T-helper 2 cell (primary cell): ENCODE measurements at places on chromosomes 4 and X.

DNA sequence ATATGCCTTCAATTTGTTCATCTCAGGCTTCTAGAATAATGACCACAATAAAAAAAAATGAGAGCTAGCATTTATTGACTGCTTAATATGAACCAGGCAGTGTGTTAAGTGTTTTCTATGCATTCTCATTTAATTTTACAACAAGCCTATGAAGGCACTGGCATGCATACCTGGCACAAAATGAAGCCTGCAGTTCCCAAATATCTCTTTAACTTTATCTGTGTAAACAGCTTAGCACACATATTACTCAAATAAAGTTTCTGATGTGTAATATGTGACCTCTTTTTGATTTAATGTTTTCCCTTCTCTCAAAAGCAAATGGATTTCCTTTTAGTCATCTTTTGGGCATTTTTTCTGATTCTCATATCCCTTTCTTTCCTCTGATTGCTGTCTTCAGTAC lies 671.8 kb downstream of the PCDH7 start:
- DNase-seq = no peak

DNA sequence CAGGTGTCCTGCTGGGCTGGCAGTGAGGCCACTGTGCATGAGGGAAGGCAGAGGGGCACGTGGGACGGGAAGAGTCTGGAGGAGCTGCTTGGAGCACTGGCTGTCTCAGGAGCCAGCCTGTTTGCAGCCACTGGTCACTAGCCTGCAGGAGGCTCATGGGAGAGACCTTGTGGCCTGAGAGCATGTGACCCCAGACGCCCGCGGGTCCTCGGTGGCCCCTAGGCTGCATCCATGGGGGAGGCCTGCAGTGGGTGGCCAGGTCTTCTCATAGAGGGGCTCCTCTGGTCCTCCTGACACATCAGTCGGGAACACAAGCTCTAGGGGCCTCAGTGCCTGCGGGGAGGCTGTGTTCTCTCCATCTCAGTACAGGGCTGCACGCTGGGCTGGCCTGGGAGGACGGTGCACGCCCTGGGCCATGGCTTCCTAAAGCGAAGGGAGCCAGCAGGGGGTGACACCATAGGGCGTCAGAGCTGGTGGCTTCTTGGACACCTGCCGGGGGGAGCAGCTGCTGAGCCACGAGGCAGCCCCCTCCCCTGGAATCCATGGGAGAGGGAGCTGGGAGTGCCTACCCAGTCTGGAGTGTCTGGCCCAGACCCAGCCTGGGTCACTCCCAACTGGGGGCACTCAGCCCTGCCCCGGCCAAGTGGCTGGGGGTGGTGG lies 12.3 kb downstream of the NAT8L start:
- DNase-seq = no peak

- DNase-seq = no peak
Observed at GRCh38 chr4:47222276-47222675, 190.9 kb downstream of the GABRB1 start.

- no peak for DNase-seq
Observed at GRCh38 chrX:100863326-100863864, 10.8 kb downstream of the NOX1 start.

DNA sequence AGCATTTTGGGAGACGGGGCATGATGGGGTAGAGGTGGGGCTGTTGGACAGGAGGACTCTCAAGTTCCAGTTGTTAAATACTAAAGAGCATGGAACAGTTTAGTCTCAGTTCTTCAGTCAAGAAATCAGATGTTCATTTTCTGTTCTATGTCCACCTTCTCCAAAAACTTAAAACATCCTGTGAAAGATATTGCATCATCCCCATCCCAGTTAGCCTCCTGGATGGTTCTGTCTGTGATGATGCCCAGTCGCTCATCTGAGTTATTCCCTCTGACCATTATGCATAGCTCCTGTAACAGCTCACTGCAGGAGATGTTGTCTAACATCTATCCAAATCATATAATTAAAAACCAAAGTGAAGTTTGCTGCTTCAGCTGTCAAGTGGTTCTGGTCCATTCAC lies 32.1 kb upstream of the SCML1 start:
- DNase-seq = no peak

DNA sequence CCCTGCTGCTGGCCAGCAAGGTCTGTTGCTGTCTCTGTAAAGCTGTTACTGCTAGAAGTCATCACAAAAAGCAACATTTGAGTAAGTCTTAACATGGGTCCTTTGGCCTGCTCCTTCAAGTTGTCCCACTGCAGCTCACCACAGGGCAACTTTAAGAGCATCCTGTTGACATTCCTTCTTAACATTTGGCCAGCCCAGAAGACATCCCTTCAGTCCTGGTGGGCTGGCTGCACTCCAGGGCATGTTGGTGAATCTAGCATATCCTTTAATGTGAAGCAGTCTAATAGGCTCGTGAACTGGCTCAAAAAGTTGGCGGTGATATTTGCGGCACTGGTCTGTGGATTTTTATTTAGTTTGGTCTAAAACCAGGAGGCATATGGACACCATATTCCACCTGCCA lies 92.2 kb upstream of the MAML3 start:
- no peak for DNase-seq

- DNase-seq = no peak
Observed at GRCh38 chr4:8542776-8543525, 37.2 kb upstream of the GPR78 start.

DNA sequence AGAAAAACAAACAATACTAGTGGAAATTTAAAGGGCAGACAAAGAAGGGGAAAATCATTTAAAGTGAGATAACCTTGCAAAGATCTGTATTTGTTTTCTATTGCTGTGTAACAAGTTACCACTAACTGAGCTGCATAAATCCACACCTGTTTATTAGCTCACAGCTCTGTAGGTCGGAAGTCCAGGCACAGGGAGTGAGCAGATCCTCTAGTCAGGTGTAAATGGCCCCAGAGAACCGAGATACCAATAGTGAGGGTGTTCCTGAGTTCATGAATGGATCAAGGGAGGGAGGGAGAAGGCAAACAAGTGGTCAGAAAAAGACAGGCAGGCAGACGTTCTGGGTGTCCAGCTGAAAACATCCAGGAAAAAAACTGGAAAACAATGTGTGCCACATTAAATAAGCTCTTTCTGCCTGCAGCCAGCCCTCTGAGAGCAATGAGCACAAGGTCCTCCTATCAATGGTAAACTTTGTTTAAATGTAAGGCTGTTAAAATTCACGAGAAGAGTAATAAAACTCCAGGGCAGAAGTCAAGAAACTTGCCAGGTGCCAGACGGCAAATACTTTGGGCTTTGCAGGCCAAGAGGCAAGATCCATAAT lies 25.0 kb downstream of the ADGRA3 start:
- no peak for DNase-seq

DNA sequence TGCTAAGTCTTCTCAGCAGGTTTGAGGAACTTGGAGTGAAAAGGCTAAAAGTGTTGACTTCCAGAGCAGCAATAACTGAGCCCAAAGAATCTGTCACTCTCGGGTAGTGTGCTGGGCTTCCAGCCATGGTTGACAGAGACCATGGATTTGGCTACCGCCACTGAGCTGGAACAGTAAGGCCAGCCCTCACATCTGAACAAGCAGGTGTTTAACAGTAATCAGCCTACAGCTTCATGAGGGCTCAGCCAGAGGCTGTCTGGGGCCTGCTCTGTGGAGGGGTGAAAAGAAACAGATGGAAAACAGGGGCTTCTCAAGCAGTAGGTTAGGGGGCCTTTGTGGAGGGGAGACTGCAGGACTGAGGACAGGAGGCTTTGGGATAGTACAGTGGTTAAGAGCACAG lies 14.9 kb downstream of the RASL11B start:
- DNase-seq = no peak

DNA sequence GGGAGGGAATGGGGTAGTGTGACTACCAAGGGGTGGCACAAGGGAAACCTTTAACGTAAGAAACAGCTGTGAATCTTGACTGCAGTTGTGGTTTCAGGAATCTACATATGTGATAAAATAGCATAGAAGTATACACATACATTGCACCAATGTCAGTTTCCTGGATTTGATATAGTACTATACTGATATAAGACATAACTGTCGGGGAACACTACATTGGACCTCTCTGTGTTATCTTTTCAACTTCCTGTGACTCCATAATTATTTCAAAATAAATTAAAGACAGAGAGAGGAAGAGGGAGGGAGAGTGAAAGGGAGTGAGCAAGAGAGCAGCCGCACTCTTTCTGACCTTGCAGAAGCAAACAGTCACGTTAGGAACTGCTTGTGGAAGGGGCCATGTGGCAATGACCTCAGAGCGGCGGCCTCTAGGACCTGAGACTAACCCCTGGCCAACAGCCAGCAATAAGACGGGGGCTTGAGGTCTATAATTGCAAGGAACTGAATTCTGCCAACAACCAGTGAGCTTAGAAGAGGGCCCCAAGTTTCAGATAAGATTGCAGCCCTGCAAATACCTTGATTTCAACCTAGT lies 47.4 kb downstream of the NALF2 start:
- no peak for DNase-seq

GRCh38 chr4:140070366-140070765 lies 83.6 kb downstream of the MAML3 start:
- no peak for DNase-seq

DNA sequence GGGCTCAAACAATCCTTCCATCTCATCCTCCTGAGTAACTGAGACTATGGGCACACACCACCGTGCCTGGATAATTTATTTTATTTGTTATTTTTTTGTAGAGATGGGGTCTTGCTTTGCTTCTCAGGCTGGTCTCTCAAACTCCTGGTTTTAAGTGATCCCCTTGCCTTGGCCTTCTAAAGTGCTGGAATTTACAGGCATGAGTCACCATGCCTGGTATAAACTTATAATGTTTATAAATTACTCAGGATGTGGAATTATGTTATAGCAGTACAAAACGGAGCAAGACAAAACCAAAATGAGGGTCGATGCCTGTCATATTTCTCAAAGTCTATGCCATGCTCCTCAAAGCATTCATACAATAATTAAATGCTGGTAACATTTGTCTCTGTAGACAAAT lies 29.8 kb upstream of the TEX13C start:
- no peak for DNase-seq

DNA sequence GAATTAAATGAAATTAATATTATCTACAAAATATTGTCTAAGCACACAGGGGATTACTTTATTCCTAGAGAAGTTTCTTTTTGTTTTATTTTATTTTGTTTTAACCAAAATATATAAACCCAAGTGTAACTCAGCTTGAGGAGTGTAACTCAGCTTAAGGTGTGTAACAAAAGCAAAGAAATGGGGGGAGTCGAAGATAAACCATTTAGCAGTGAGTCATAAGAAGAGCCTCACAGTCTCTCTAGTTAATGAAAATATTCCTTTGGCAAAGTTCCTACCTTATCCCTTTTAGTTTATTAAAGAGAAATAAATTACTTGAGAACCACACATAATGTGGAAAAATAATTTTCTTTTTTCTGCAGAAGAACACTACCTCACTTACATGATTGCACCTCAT lies 261.8 kb downstream of the KCTD8 start:
- DNase-seq = no peak

DNA sequence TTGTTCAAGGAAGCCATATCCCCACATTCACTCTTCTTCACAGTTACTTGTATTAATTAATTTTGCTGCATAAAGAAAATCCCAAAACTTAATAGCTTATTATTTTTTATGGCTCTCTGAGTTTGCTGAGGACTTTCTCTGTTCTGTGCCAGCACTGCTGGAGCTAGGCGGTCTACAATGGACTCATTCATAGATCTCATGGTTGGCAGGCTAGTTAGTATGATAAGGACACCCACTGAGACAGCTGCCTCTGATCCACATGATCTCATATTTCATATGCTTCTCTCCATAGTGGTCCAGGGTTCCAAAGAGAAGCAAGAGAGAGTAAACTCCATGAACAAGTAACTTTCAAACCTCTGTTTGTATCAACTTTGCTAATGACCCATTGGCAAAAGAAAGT lies 170.2 kb downstream of the ADGRA3 start:
- no peak for DNase-seq

GRCh38 chr4:89868999-89869589 lies 25.6 kb upstream of the MMRN1 start:
- no peak for DNase-seq

DNA sequence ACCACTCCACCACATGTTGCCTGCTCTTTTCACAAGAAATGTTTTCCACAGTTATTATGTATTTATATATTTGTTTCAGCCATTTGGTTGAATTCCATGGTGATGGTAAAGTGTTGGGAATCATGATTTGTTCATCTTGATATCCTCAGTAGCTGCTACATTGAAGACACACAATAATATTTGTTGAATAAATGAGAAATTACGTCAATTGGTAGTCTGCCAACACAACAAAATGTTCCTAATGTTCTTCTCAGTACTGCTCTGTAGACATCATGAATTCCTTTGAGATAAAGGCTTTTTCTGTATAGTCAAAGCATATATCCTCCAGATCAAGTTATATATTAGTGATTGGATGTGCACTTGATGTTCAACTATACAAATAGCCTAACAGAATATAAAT lies 29.5 kb downstream of the CXXC4 start:
- DNase-seq = no peak

DNA sequence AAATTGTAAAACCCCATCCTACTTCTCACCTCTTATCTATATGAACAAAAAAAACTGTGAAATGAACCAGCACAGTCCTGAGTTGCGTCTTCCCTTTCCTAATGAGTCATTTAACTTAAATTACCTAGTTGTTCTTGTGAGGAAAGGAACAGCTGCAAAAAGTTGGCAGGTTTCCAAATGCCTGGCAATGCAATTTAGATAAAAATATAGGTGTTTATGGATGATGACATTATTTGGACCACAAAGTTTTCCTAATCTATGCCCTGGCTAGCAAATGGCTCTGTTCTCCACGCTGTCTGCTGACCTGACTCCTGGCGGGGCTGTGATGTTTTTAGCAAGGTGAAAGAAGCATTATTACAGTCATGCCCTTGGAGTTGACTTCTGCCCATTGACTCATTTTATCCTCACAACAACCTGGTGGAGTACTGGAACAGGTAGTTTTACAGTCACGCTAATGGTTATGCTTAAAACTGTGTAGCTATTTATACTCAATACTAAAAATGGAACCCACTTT lies 29.8 kb upstream of the RELL1 start:
- no peak for DNase-seq

DNA sequence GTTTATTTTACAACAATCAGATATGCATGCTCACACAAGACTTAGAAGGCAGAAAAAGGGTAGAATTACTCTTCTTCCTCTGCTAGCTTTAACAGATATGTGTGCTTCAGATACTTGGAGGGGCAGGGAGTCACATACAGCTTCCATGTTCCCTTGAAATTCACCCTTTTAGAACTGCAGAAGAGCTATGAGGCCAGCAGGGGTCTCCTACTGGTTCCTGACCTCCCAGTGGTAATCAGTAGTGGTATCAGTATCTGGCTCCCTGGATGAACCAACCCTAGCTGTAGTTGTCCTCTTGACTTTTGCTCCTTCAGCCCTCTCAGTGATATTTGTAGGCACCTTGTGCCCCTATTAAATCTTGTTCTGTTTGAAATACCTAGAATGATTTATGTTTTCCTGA lies 81.5 kb downstream of the RCHY1 start:
- DNase-seq = no peak
